ENCODE measurements at places on chromosomes 5 and 9. TPM values are rescaled to one million over a fixed set of nuclear protein-coding genes. Genes with fewer than 3 reads are reported as not detected.

GRCh38 chr9:81389569-81389993, 299.8 kb downstream of the TLE1 start:
- no peaks in the 10 kb centered on the region for H3K36me3 ChIP-seq
- peak; percentile 37 for DNase-seq
- no peak overlapping the region for H3K27ac ChIP-seq
- no peaks in the 10 kb centered on the region for H3K27me3 ChIP-seq
- no peaks in the 10 kb centered on the region for H3K4me1 ChIP-seq

GRCh38 chr9:79610791-79611614, 39.2 kb downstream of the TLE4 start:
- H3K36me3 ChIP-seq, result no peaks in the 10 kb centered on the region
- DNase-seq, result no peak
- no peaks in the 10 kb centered on the region for H3K27me3 ChIP-seq

DNA sequence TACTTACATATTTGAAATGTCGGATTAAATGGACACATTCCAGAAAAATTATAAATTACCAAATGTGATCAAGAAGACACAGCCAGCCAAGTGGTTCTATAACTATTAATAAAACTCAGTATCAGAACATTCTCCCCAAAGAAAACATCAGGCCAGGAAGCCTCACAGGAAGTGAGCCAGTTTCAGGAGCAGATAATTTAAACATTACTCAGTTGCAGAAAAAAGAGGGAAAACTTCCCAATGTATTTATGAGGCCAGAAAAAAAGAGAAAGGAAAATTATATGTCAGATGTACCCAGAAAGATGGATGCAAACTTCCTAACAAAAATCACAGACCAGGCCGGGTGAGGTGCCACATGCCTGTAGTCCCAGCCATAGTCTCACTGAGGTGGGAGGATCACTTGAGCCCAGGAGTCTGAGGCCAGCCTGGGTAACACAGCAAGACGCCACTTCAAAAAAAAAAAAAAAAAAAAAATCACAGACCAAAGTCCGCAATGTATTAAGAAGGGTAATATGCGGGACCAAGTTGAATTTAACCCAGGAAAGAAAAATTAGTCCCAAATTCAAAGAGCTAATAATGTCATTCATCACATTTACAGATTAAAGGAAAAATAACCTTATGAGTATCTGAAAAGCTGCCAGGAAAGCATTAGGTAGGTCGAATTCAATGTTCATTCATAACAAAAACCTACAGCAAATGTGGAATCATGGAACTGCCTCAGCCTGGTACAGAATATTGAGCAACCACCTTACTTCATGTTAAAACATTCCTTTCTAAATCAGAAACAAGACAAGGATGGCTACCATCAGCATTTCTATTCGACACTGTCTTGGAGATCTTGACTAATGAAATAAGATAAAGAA, 37.2 kb upstream of the NRARP start:
- H3K27ac ChIP-seq, result peak overlapping the region; percentile 57
- no peaks in the 10 kb centered on the region for H3K4me1 ChIP-seq
- DNase-seq, result no peak
- no peaks in the 10 kb centered on the region for H3K27me3 ChIP-seq
- H3K36me3 ChIP-seq, result no peaks in the 10 kb centered on the region
- no peak overlapping the region for H3K4me3 ChIP-seq

GRCh38 chr5:137240285-137240684, 258.8 kb downstream of the SPOCK1 start:
- peaks cover 14% of the 10 kb centered on the region for H3K4me1 ChIP-seq
- DNase-seq, result no peak
- no peaks in the 10 kb centered on the region for H3K36me3 ChIP-seq
- no peak overlapping the region for H3K27ac ChIP-seq
- H3K27me3 ChIP-seq, result no peaks in the 10 kb centered on the region

GRCh38 chr5:139335811-139336210, 5.8 kb upstream of the PAIP2 start:
- H3K4me1 ChIP-seq, result no peaks in the 10 kb centered on the region
- no peaks in the 10 kb centered on the region for H3K27me3 ChIP-seq
- H3K4me3 ChIP-seq, result no peak overlapping the region
- no peak overlapping the region for H3K27ac ChIP-seq

GRCh38 chr5:140833993-140834392, at the start of gene PCDHA7:
Gene PCDHA7, plus strand, starts transcription at chr5:140834269. Its CDS starts 115 bp downstream, at chr5:140834384.
- no peak within 1 kb of the TSS for H3K4me3 ChIP-seq
- H3K4me1 ChIP-seq, result no peaks in the 10 kb centered on the region
- H3K27ac ChIP-seq, result no peak within 1 kb of the TSS
- peaks cover 5% of the 10 kb centered on the region for H3K36me3 ChIP-seq
- DNase-seq, result no peak

DNA sequence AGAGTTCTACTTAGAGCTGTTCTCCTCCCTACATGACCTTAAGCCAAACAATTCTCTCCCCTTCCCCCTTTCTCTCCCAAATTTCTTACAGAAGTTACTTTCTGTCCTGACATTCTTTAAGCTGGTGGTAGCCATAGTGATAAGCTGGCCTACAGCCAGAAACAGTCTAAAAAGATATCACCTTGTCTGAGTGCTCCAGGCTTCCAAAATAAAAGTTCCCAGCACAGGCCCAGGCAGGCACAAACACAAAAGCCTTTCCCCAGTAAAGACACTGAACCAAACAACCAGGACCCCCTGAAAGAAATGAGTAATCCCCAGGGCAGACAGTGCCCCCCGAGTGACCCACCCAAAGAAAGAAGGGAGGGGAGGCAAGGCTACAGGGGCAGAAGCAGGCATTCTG, 19.2 kb downstream of the SIL1 start:
- no peaks in the 10 kb centered on the region for H3K27me3 ChIP-seq
- peaks cover 50% of the 10 kb centered on the region for H3K4me1 ChIP-seq
- DNase-seq, result peak; percentile 38

- peak overlapping the region; percentile 66 for H3K27ac ChIP-seq
- no peak overlapping the region for H3K4me3 ChIP-seq
Measured at GRCh38 chr9:121667214-121667613, 15.8 kb downstream of the DAB2IP start.

- H3K4me1 ChIP-seq, result no peaks in the 10 kb centered on the region
- no peak overlapping the region for H3K4me3 ChIP-seq
- no peak for DNase-seq
- no peaks in the 10 kb centered on the region for H3K27me3 ChIP-seq
Measured at GRCh38 chr9:129949821-129950220, 93.2 kb downstream of the FNBP1 start.

- H3K27ac ChIP-seq, result no peak overlapping the region
- H3K4me1 ChIP-seq, result no peaks in the 10 kb centered on the region
- H3K4me3 ChIP-seq, result no peak overlapping the region
Measured at GRCh38 chr5:66307647-66308241, 163.6 kb downstream of the SREK1 start.

DNA sequence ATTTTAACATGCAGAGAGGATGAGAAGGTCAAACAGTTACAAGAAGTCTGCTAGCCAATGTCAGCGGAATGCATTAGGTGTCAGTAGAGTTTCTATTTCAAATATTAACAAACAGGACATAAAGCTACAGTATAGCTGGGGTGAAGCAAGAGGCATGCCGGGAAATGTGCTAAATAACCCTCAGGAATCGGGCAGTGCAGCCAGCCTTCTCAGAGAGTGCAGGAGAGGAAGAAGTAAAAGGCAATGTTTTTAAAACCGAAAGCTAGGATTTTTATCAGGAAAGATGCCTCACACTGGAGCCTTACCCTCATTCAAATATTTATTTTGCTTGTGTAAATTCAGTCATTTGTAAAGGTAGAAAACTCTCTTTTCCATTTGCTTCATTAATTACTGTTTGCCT, 59.1 kb upstream of the SH3GL2 start:
- H3K36me3 ChIP-seq, result no peaks in the 10 kb centered on the region
- H3K4me3 ChIP-seq, result no peak overlapping the region
- no peaks in the 10 kb centered on the region for H3K4me1 ChIP-seq

GRCh38 chr9:77899679-77900354, 131.8 kb downstream of the GNAQ start:
- H3K27ac ChIP-seq, result no peak overlapping the region
- DNase-seq, result no peak
- H3K27me3 ChIP-seq, result no peaks in the 10 kb centered on the region
- H3K36me3 ChIP-seq, result no peaks in the 10 kb centered on the region
- no peaks in the 10 kb centered on the region for H3K4me1 ChIP-seq
- H3K4me3 ChIP-seq, result no peak overlapping the region

DNA sequence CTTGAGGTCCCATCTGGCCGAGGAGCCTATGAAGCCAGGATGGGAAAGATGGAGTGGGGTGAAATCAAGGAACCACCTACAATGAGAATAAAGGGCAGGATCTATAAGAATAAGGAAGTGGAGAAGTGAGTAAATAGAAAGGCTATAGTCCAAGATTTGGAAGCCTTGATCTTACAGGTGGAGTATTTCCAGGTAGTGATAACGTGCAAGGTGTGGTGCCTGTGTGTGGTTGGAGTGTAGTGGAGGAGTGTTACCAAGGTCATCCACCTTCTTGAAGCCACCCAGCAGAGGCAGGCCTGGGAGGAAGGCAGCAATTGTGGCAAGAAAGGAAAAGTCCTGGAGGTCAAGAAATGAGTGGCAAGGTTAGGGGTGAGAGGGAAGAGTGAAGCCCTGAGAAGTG, 72.9 kb downstream of the IQGAP2 start:
- H3K4me3 ChIP-seq, result no peak overlapping the region
- peak; percentile 39 for DNase-seq
- H3K4me1 ChIP-seq, result peaks cover 37% of the 10 kb centered on the region
- no peaks in the 10 kb centered on the region for H3K27me3 ChIP-seq
- H3K36me3 ChIP-seq, result no peaks in the 10 kb centered on the region
- peak overlapping the region; percentile 64 for H3K27ac ChIP-seq

DNA sequence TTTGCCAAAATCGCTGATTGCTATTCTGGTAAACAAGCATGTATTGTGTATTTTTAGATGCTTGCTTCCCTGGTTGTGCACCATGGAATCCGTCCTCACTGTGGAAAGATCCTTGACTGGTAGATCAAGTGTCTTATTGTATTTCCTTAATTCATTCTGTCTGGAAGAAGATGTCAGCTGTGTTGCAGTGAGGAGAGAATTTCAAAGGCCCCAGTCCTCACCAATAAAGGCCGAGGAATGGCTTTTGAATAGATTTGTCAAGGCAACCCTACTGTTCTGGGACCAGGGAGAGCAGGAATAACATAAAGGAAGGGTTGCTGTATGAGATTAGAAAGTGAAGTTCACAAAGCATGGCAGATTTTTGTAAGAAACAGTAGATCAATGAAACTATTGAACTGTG, 36.2 kb upstream of the POU5F2 start:
- H3K36me3 ChIP-seq, result no peaks in the 10 kb centered on the region
- H3K4me1 ChIP-seq, result no peaks in the 10 kb centered on the region
- no peak overlapping the region for H3K4me3 ChIP-seq
- H3K27ac ChIP-seq, result no peak overlapping the region

GRCh38 chr5:7759951-7760580, 90.9 kb downstream of the CFAP90 start:
- no peak for DNase-seq
- H3K4me3 ChIP-seq, result no peak overlapping the region
- no peaks in the 10 kb centered on the region for H3K27me3 ChIP-seq
- H3K36me3 ChIP-seq, result no peaks in the 10 kb centered on the region
- no peaks in the 10 kb centered on the region for H3K4me1 ChIP-seq

DNA sequence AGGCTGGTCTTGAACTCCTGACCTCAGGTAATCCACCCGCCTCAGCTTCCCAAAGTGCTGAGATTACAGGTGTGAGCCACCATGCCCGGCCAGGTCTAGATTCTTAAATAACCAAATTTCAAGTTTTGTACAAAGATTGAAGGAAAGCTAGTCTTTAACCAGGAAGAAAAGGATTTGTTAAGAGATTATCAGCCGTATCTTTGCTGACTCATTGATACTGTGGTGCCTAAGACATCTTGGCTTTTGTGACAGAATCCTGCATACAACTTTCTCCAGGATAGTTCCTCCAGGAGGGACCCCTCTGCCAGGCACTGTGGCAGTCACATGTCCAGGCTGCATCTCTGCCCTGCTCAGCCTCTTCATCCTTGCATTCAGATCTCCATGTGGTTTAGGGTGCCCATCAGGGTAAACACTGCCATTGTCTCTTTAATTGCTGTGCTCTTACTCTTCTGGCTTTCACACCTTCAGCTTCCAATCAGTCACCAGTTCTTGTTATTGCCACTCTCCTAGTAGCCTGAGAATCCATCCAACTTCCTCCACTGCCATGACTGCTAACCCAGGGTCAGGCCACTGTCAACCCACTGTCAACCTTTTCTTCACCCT, 10.0 kb downstream of the MAP3K1 start:
- no peaks in the 10 kb centered on the region for H3K36me3 ChIP-seq
- no peak overlapping the region for H3K4me3 ChIP-seq
- H3K4me1 ChIP-seq, result peaks cover 38% of the 10 kb centered on the region
- no peak overlapping the region for H3K27ac ChIP-seq
- DNase-seq, result no peak
- no peaks in the 10 kb centered on the region for H3K27me3 ChIP-seq

GRCh38 chr5:133746834-133747233, 134.5 kb upstream of the FSTL4 start:
- H3K27me3 ChIP-seq, result no peaks in the 10 kb centered on the region
- no peaks in the 10 kb centered on the region for H3K4me1 ChIP-seq
- no peak for DNase-seq
- H3K27ac ChIP-seq, result no peak overlapping the region

- DNase-seq, result no peak
- no peaks in the 10 kb centered on the region for H3K27me3 ChIP-seq
- no peaks in the 10 kb centered on the region for H3K4me1 ChIP-seq
- H3K27ac ChIP-seq, result no peak overlapping the region
- no peak overlapping the region for H3K4me3 ChIP-seq
- no peaks in the 10 kb centered on the region for H3K36me3 ChIP-seq
Measured at GRCh38 chr5:180114304-180115003, 42.9 kb upstream of the RNF130 start.

The DCTN3 gene
- total RNA-seq, result 75.0 TPM

The ARL10 gene
- total RNA-seq, result 8.9 TPM

The INSL6 gene
- total RNA-seq, result not detected

The HINT2 gene
- total RNA-seq, result 31.9 TPM

The ARAP3 gene
- total RNA-seq, result 4.9 TPM

The HACD4 gene
- 1.2 TPM for total RNA-seq

The CCL27 gene
- total RNA-seq, result not detected

The SH3TC2 gene
- 3.8 TPM for total RNA-seq

The NR5A1 gene
- 0.20 TPM for total RNA-seq

The OR1Q1 gene
- not detected for total RNA-seq
